ENCODE measurements at places on chromosomes 6 and 20.
A peak's percentile ranks its signal among the peaks of the same experiment; 100 is the strongest.

DNA sequence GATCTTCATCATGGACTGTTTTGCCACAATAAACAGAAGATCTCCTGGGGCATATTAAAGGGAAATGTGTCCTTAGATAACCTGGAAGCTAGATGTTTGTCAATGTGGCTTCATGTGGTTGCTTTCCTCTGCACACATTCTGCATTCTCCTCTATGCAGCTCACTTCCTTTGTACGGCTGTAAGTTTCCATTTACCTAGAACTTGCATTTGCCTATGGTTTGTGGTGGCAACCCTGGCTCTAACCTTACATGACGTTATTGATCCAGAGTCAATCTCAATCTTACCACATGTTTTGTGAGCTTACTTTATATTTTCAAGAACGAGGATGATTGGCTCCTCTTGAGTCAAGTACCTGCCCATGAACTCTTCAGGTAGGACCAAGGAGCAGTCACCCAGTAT is 863.1 kb downstream of the MAFB start:
- DNase-seq, result no peak
- no peaks in the 10 kb centered on the region for H3K27me3 ChIP-seq
- no peak overlapping the region for H3K4me3 ChIP-seq
- H3K4me1 ChIP-seq, result no peaks in the 10 kb centered on the region
- no peak overlapping the region for H3K27ac ChIP-seq

DNA sequence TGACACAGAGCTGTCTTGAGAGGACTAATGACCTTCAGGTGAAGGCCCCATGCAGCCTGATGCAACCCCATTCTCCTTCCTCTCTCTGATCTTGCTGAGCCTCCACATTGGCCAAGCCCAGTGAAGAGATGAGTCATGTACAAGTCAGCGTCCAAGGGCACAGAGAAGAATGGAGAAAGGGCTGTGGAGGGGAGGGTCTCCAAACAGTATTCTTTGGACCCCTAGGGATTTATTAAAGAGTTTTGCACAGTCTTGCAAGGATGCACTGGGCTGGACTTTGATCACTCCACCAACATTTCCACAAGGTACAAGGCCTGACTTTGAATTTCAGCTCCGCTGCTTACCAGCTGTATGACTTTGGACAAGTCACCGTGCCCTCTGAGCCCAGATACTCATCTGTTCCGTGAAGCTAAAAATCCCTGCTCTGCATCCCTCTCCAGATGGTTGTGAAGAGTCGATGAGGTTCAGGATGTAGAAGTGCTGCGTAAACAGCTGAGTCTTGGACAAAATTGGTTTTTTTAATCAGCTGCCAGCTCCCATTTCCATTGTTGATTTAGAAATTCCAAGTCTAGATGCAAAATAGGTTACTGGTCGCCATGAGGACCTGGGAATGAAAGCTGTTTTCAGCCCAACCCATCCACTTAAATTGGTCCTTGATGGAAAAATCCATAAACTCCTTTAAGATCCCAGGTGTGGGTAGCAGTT is 14.1 kb upstream of the KCNG1 start:
- H3K27me3 ChIP-seq, result no peaks in the 10 kb centered on the region
- no peak overlapping the region for H3K4me3 ChIP-seq
- no peaks in the 10 kb centered on the region for H3K4me1 ChIP-seq
- H3K36me3 ChIP-seq, result no peaks in the 10 kb centered on the region
- DNase-seq, result no peak

DNA sequence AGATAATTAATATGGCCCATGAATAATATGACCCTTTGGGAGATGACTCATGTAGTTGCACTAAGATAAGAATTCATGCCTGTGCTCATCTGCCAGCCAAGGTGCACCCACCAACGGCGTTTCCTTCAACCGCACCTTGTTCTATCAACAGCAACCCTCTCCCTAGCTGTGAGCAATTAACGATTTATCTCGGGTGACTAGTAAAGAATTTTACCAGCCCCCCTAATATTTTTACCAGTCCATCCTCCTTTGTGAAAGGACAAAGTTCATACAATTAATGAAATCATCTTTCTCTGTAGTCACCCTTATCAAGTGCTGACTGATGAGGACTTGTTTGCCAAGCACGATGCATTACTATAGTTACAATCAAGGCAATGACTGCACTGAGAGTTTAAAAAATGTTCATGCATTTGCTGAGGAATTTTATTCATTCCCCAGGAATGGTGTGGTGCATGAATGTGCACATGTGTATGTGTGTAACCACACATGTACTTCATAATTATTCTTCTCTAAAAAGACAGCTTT is 118.7 kb downstream of the SMOC2 start:
- no peak for DNase-seq
- H3K27me3 ChIP-seq, result no peaks in the 10 kb centered on the region
- no peak overlapping the region for H3K4me3 ChIP-seq
- H3K27ac ChIP-seq, result no peak overlapping the region
- no peaks in the 10 kb centered on the region for H3K36me3 ChIP-seq
- no peaks in the 10 kb centered on the region for H3K4me1 ChIP-seq

DNA sequence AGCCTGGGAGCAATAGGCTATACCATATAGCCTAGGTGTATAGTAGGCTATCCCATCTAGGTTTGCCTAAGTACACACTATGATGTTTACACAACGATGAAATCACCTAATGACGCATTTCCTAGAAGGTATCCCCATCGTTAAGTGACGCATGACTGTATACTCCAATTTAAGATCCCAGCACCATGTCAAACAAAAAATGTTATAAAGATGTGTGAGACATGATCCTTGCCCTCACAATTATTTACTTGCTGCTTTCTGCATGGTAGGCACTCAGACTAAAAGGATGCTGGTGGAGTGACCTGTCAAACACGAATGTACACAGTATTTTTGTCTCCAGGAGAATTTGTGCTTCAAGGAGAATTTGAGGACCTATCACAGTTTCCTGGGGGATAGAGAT is 32.3 kb downstream of the SNAP25 start:
- H3K27ac ChIP-seq, result no peak overlapping the region
- peaks cover 5% of the 10 kb centered on the region for H3K4me1 ChIP-seq
- no peaks in the 10 kb centered on the region for H3K27me3 ChIP-seq
- H3K36me3 ChIP-seq, result no peaks in the 10 kb centered on the region
- DNase-seq, result no peak

GRCh38 chr6:12293931-12294807 is 4.0 kb downstream of the EDN1 start:
- peaks cover 3% of the 10 kb centered on the region for H3K36me3 ChIP-seq
- H3K4me1 ChIP-seq, result peaks cover 4% of the 10 kb centered on the region
- no peaks in the 10 kb centered on the region for H3K27me3 ChIP-seq

DNA sequence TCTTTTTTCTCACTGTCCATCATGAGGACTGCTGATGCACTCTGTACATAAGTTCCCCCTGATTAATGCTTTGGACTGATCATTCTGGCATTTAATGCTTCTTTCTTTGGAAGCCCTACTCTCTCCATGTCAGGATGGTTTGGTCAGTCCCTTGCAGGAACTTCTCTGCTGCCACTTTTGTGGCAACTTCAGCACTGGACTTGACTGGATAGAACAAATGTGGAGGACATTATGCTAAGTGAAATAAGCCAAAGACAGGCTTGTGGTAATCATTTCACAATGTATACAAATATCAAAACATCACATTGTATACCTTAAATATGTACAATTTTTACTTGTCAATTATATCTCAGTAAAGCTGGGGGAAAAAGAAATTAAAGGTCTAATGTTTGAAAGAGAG is 12.2 kb upstream of the BRPF3 start:
- H3K27me3 ChIP-seq, result no peaks in the 10 kb centered on the region
- no peak for DNase-seq
- no peaks in the 10 kb centered on the region for H3K4me1 ChIP-seq
- H3K4me3 ChIP-seq, result no peak overlapping the region
- H3K36me3 ChIP-seq, result no peaks in the 10 kb centered on the region

DNA sequence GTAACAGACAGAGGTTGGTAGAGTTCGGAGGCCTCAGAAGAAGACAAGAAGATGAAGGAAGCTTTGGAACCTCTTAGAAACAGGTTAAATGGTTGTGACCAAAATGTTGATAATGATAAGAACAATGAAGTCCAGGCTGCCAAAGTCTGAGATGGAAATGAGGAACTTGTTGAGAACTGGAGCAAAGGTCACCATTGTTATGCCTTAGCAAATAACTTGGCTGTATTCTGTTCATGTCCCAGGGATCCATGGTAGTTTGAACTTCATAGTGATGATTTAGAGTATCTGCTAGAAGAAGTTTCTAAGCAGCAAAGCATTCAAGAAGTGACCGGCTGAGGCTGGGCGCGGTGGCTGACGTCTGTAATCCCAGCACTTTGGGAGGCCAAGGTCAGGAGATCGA is 11.1 kb upstream of the LSM14B start:
- no peak overlapping the region for H3K27ac ChIP-seq
- H3K4me1 ChIP-seq, result peaks cover 7% of the 10 kb centered on the region
- no peak for DNase-seq
- no peaks in the 10 kb centered on the region for H3K27me3 ChIP-seq

DNA sequence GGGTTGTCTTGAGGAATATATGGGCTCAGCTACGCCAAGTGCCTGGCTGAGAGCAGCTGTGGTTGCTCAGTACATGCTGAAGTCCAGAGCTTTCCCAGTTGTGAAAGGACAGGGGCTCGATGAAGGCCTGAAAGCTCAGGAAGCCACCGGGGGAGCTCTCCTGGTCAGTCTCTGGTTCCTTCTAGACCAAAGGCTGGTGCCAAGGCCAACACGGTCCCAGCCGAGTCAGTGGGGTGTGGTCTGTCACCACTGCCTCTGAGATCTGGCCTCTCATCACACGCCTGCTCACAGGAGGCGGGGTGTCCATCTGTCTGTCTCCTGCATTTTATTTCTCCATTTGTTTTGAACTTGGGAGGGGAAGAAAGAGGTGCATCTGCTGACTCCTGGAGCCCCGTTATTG is 4.9 kb upstream of the FAM83C start:
- H3K27ac ChIP-seq, result no peak overlapping the region
- no peaks in the 10 kb centered on the region for H3K27me3 ChIP-seq
- DNase-seq, result no peak
- H3K4me1 ChIP-seq, result peaks cover 2% of the 10 kb centered on the region
- no peak overlapping the region for H3K4me3 ChIP-seq

DNA sequence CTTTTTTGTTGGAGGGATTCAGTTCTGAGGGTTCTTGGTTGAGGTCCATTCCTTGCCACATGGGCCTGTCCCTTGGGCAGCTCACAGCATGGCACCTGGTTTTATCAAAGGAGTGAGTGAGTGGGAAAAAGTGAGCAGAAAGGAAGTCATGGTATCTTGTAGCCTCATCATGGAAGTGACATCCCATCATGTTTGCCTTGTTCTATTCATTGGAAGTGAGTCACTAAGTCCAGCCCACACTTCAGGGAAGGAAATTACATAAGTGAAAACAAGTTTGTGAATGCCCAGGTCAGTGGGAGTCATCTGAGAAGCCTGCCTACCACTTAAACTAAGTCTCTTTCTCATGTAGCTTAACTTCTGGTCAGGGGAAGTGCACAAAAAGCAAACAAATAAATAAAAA is 32.8 kb upstream of the ZNFX1 start:
- H3K27ac ChIP-seq, result no peak overlapping the region
- H3K4me1 ChIP-seq, result no peaks in the 10 kb centered on the region
- no peak overlapping the region for H3K4me3 ChIP-seq
- no peaks in the 10 kb centered on the region for H3K36me3 ChIP-seq

DNA sequence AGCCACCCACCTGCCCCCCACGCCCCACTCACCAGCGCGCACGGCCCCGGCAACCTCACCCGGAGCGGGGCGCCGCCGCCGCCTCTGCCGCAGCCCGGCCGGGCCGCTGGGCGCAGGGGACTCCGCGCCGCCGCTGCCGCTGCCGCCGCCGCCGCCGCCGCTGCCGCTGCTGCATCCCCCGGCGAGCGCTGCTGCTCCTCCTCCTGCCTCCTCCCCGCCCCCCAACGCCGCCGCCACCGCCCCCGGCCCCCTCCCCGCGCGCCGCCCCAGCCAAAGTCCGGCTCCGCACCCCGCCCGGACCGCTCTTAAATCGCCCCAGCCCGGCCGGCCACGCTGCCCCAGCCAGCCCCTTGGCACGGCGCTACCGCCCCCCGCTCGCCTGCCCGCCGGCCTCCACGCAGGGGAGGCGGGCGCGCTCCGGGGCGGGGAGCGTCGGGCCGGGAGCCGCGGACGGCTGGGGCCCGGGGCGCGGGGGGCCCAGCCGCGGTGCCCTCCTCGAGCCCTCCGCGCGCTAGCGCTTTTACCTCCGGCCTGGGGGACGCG is at the start of gene SULF2:
SULF2 (minus strand) TSS at position 171 of the 543 bp plus-strand sequence. CDS start 28,118 bp downstream, outside the sequence.
- no peaks in the 10 kb centered on the region for H3K36me3 ChIP-seq
- peak within 1 kb of the TSS; percentile 62 for H3K4me3 ChIP-seq
- no peak within 1 kb of the TSS for H3K27ac ChIP-seq

- no peak overlapping the region for H3K27ac ChIP-seq
- H3K4me3 ChIP-seq, result no peak overlapping the region
- H3K36me3 ChIP-seq, result no peaks in the 10 kb centered on the region
- DNase-seq, result no peak
- H3K4me1 ChIP-seq, result no peaks in the 10 kb centered on the region
Measured at GRCh38 chr6:71527886-71528285, 239.3 kb downstream of the OGFRL1 start.

GRCh38 chr6:134233180-134233955 is 84.5 kb downstream of the SGK1 start:
- no peak overlapping the region for H3K4me3 ChIP-seq
- no peak overlapping the region for H3K27ac ChIP-seq
- peaks cover 5% of the 10 kb centered on the region for H3K4me1 ChIP-seq

DNA sequence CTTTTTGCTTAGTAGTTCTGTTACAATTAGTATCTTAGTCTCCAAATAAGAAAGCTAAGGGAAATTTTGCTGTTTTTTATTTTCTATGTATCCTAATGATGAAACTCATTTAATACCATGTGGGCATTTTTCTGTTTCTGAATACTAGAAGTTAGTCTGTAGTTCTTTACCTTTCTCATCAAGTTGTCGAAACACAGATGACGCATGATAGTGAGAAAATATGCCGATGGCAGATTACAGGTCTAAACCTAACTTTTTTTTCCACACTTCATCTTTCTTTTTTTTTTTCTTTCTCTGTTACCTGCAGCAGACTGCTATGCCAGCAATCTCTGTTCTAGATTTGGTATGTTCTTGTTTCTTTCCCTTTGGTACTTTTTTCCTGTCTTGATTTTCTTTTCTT is 43.3 kb upstream of the KIF25 start:
- no peak for DNase-seq
- H3K4me3 ChIP-seq, result no peak overlapping the region
- H3K27ac ChIP-seq, result no peak overlapping the region
- peaks cover 48% of the 10 kb centered on the region for H3K36me3 ChIP-seq
- H3K27me3 ChIP-seq, result no peaks in the 10 kb centered on the region

Measured in SK-N-SH (cell line).